A549 treated with GW870086 at 1 μM for 4 hours (cell line): ENCODE measurements at places on chromosomes 5 and 9. TPM values are rescaled to one million over a fixed set of nuclear protein-coding genes. Genes with fewer than 3 reads are reported as not detected.

Gene CAVIN4
- 0.35 to 0.65 TPM (median 0.45 TPM) in 5 replicates for total RNA-seq

Gene FAXDC2
- total RNA-seq, result 0.23 to 0.74 TPM (median 0.31 TPM) in 5 replicates

Gene PDE6A
- total RNA-seq, result 0.09 to 0.28 TPM (median 0.23 TPM) in 5 replicates

Gene BTNL8
- total RNA-seq, result not detected in 5 replicates

Gene ARID3C
- 0.15 to 0.41 TPM (median 0.21 TPM) in 4 of 5 replicates, not detected in the other for total RNA-seq

Gene ZNF483
- total RNA-seq, result 0.40 to 0.98 TPM (median 0.54 TPM) in 5 replicates

Gene CEL
- total RNA-seq, result 0.46 to 0.71 TPM (median 0.63 TPM) in 5 replicates

Gene BAAT
- 0.34 to 0.63 TPM (median 0.40 TPM) in 5 replicates for total RNA-seq

Gene CCDC192
- total RNA-seq, result not detected in 5 replicates

Gene SPINK4
- not detected in 5 replicates for total RNA-seq

Gene RCL1
- total RNA-seq, result 38.8 to 47.2 TPM (median 46.1 TPM) in 5 replicates

Gene SLC27A6
- total RNA-seq, result 0.03 to 0.08 TPM (median 0.05 TPM) in 3 of 5 replicates, not detected in the others

Gene UBE2R2
- 40.5 to 48.0 TPM (median 45.7 TPM) in 5 replicates for total RNA-seq

Gene PCDHGA8
- 0.02 to 0.13 TPM (median 0.07 TPM) in 3 of 5 replicates, not detected in the others for total RNA-seq

Gene CLK4
- 7.1 to 9.7 TPM (median 7.6 TPM) in 5 replicates for total RNA-seq

Gene TIMD4
- total RNA-seq, result 0.48 to 1.3 TPM (median 0.90 TPM) in 5 replicates

Gene FCN2
- not detected in 5 replicates for total RNA-seq

Gene ZBED3
- total RNA-seq, result 3.2 to 4.2 TPM (median 3.6 TPM) in 5 replicates
